Anterior cingulate cortex (tissue), 58 donors: ENCODE measurements at places on chromosomes 4 and X.

DNA sequence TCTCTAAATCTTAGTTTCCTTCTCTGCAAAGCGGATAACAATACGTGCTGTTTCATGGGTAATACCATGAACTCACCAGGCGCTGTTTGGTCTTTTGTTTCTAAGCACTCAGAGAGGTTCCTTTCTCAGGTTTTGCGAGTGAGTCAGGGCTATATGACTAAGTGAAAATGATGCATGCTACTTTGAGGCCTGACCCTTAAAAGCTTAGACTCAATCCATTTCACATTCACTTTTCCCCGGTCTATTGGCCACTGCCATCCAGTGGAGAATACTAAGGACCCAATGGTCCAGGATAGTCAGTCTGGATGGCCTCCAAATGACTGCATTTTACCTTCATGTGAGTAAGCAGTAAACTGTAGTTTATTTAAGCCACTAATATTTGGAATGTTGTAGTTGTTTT, 400.8 kb upstream of the SLIT2 start:
- no peak for DNase-seq

DNA sequence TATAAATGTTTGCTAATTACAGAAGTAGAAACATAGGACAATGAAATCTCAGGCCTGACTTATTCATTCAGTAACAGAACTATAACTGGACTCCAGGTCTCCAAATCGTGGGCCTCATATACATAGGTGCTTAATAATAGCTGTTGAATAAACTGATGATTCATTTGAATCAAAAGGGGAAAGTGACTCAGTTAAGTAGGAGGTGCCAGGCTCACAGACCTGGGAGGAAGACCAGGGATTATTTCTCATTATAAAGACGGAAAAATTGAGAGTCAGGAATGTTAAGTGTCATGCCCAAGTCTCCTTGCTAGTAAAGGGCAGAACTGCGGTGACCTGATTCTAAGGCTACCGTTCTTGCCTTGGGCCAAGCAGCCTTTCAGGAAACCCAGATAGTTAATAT, 131.5 kb downstream of the HS3ST1 start:
- DNase-seq: no peak

DNA sequence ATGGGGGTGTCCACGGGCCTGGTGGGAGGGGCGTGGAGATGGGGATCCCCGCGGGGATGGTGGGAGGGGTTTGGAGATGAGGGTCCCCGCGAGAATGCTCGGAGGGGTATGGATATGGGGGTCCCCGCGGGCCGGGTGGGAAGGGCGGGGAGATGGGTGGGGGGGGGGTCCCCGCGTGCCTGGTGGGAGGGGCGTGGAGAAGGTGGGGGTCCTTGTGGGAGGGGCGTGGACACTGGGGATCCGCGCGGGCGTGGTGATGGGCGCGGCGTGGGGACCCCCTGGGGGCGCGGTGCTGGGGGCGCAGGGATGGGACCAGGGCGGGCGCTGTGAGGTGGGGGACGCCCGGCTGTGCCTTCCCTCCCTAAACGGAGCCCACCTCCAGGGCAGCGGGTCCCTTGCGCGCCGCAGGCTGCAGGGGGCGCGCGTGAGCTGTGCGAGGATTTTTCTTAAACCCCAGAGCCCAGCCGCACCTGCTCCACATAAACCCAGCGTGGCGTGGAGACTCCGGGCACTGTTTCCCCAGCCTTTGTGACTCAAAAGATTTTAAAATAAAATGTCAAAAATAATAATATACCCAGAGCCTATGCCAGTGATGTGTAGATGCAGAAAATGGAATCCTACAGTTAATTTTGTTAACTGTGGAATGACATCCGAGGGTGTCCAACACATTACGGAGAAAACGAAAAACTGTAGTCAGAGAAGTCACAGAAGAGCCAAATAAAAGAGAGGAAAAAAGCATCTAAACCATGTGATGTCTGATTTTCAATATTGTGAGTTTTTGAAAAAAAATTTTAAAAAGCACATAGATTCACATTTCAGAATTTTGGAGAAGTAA, 1.5 kb upstream of the ASMTL start:
- no peak for DNase-seq

DNA sequence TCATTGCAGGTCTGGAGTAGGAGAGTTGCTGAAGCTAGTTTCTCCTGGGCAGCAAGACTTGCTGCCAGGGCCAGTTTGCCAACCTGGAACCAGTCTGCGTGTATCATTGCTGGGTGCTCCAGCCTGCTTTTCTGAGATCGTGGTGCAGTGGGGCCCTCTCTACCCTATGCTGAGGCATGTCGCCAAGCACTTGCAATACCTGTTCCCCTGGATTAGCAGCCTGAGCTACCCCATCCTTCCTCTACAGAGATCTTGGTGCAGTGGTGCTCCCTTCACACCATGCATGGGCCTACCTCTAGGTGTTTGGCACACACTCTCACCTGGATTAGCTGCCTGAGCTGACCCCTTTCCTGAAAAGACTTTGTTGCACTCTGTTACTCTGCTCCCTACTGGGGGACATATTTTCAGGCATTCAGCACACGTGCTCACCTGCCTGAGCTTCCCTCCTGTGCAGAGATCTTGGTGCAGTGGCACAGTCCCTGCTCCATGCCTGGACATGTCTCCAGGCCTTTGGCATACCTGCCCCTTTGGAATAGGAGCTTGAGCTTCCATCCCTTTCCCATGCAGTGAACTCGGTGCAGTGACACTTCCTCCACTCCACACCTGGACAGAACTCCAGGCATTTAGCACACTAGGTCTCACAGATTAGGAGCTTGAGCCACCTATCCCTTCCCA, 133.7 kb upstream of the CXCL13 start:
- DNase-seq: no peak

DNA sequence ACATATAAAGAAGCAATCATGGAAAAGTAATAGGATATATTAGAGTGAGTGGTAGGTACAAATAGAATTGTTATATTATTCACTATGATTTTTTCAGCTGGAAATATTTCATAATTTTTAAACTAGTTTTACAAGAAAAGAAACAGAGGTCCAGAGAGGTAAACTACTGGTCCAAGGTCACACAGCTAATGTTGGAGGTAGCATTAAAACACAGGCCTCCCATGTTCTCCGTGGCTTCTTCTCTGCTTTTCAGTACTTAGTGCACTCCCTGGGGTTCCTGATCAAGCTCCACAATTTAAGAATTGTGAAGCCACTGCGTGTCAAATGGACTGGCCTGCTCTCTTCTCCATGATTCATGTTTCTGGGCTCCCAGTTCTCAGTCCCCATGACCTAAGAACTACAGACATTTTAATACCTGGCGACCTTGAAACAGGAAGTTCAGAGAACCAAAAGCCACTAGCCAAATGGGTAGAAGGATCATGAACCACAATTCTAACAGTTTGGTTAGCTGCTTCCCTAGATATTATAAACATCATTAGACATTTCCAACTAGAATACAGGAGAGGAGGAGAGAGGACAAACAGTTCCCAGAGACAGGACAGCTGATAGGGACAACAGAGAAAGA, 172.0 kb upstream of the KLF3 start:
- no peak for DNase-seq

DNA sequence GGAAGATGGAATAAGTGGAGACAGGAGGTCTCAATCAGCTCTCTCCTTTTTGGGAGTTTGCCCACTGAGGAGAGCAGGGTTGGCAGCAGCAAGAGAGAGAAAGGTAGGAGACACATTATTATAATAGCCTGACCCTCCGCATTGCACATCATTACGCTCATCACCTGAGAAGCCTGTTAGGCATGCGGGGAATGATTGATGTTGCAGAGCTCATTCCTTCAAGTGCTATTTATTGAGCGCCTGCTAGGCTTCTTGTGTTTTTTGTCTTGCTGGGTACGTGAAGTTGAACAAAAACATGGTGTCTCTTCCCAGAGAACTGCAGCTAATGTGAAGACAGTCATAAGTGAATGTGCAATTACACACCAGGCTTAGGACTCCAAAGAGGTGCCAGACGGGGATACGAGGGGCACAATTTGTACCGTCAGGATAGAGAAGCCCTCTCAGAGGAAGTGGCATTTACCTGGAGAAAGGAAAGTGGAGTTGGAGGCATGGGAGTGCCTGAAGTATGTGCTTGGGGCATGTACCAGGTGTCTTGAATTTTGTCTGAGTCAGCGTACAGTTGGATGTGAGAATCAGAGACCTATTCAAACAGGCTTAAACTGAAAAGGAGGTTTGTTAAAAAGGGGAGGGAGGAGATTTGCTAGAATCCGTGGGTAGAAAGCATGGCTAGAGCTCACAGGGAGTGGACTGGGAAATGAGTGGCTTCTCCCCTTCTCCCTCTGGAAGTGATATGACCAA, 90.2 kb upstream of the SOD3 start:
- no peak for DNase-seq

- no peak for DNase-seq
Observed at GRCh38 chr4:3256230-3257102, 7.5 kb downstream of the MSANTD1 start.

- no peak for DNase-seq
Observed at GRCh38 chr4:128338634-128339355, 51.2 kb upstream of the PGRMC2 start.

DNA sequence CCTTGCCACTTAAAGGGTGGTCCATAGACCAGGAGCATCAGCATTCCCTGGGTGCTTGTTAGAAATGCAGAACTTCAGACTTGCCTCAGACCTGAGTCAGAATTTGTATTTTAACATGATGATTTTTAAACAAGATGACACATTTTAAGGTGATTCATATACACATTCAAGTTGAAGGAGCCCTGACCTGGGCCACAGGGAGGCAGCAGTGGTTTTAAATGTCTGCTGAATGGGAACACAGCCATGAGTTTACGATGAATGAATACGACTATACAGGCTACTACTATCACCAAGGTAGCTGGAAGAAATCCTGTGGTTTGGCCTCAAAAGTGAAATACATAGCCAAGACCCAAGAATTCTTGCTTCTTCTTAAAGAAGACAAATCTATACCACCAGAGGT, 2.9 kb downstream of the HDAC8 start:
- no peak for DNase-seq

DNA sequence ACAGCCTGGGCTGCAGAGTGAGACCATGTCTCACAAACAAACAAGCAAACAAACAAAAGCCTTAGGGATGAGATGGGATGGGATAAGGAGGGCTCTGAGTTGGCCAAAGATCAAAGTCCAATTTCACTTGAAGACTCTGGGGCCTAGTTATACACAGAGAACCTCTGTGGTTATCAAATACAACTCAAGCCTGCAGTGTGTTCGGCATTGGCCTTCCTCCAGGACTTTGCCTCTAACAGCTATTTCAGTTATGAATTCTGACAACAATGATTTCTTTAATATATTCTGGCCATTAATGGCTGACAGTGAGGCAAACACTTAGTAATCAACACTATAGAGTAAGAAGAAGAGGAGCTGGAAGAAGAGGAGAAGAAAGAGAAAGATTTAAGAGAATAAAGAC, 171.1 kb downstream of the PDGFRA start:
- DNase-seq: no peak

DNA sequence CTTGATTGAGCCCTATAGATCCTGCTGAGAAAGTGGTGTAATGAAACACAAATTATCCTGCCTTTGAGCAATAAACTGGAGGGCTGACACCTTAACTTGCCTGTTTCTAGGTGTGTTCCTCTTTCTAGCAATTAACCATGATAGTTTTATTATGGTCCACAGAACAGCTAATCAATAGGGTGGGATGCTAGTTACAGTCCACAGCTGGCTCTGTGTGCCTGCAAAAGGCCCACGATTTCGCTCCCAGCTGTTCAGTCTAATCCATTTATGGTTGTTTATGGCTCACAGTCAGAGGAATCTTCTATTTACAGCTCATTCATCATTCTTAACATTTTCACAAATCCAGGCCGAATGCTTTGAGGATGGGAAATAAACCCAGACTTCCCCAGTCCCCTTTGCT, 674.9 kb downstream of the SMARCA1 start:
- DNase-seq: no peak

DNA sequence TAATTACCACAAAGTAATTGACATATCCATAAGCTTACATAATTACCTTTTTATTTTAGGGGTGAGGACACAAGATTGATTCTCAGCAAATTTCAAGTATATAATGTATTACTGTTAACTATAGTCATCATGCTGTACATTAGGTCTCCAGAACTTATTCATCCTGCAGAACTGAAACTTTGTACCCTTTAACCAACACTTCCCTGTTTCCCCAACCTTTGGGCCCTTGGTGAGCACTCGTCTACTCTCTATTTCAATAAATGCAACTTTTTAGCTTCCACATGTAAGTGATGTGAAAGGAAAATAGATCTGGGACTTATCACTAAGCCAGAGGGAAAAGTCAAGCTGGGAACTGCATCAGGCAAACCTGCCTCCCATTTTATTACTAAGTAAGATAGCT, 33.6 kb upstream of the CCNG2 start:
- no peak for DNase-seq

DNA sequence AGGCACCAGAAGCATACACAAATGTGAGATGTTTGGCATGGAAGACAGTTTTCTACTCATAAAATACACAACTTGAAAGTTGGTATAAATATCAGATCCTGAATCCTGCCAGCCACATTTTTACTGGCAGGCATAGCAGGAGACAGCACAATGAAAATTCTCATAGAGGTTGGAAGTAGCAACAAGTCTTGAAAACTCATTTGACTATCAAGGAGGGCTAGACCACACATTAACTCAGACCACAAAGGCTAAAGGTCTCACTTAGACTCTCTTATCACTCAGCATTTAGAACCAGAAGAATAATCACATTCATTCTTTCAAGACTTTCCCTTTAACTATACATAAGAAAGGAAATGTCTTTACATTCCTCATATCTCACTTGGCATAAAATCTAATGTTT, 56.5 kb downstream of the SORBS2 start:
- DNase-seq: no peak

GRCh38 chrX:16060252-16060651, 63.1 kb upstream of the GRPR start:
- DNase-seq: no peak

- no peak for DNase-seq
Observed at GRCh38 chrX:96692454-96692853, 7.8 kb downstream of the DIAPH2 start.

GRCh38 chrX:40746521-40746920, 11.2 kb upstream of the MED14 start:
- no peak for DNase-seq

DNA sequence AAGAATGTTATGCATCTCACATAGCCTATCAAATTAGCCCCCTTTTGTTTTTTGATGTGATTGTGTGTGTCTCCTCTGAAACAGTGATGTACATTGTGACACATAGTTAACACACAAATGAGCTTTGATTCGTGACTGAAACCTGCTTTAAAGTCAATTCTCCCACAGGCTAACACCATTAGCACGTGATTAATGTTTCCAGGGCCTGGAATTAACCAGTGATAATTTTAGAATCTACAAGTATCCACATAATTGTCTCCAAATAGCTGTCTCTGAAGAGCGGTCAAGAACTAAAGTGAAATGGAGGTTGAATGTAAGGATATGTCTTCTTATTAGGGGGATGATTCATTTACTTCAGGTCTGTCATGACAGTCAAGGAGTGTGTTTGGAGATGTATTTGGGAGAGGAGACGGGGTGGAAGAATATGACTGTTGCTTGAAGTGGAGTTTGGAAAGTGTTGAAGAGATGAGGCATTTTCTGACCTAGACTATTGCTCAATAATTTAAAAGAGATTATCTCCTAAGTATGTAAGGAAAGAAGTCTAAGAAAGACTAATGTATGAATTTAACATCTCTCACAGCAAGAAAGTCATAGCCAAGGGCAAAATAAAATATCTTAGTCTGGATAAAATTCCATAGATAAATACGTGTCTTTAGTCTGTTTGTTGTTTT, 13.7 kb upstream of the RASGEF1B start:
- DNase-seq: no peak
